ENCODE measurements at places on chromosomes 2 and 18. TPM values are rescaled to one million over a fixed set of nuclear protein-coding genes. Genes with fewer than 3 reads are reported as not detected.

Gene GEN1
- total RNA-seq: 8.9 TPM

Gene SCN3A
- total RNA-seq: not detected

Gene FKBP7
- total RNA-seq: 9.7 TPM

Gene GPR35
- total RNA-seq: 0.65 TPM

Gene LYG2
- total RNA-seq: not detected

Gene CDH7
- total RNA-seq: not detected

Gene ANO7
- total RNA-seq: 2.3 TPM

Gene PDE1A
- 0.17 TPM for total RNA-seq

Gene METTL5
- 69.9 TPM for total RNA-seq

Gene G6PC2
- total RNA-seq: not detected

Gene STPG4
- not detected for total RNA-seq

Gene KLHL30
- total RNA-seq: 0.17 TPM

Gene PRR30
- not detected for total RNA-seq

Gene GDF7
- total RNA-seq: 0.10 TPM

Gene ABHD1
- total RNA-seq: 0.98 TPM

Gene WDR54
- total RNA-seq: 90.3 TPM

Gene AMER3
- total RNA-seq: not detected

Gene SLC16A14
- 1.6 TPM for total RNA-seq

Gene GPR39
- total RNA-seq: 9.0 TPM

Gene ASPRV1
- 0.37 TPM for total RNA-seq

Gene LRP2
- not detected for total RNA-seq

Gene ELOA2
- not detected for total RNA-seq

Gene RAX
- total RNA-seq: not detected

Gene ADRA2B
- 0.13 TPM for total RNA-seq

Gene UGT1A9
- 4.7 TPM for total RNA-seq

Gene CRYGC
- not detected for total RNA-seq

Gene PARD6G
- 3.5 TPM for total RNA-seq

Gene DOK1
- 4.1 TPM for total RNA-seq

Gene CCDC74B
- total RNA-seq: 6.1 TPM

Gene ANKRD30B
- not detected for total RNA-seq

Gene DES
- total RNA-seq: 0.29 TPM

Gene VAMP8
- total RNA-seq: 17.3 TPM

Measured in A549 treated with GW870086 at 1 μM for 4 hours (cell line).